Thoracic aorta (tissue), 2 donors: ENCODE measurements at places on chromosomes 1 and 21. TPM values are rescaled to one million over a fixed set of nuclear protein-coding genes. Genes with fewer than 3 reads are reported as not detected.

KRTAP10-12 gene
- not detected for total RNA-seq

VCAM1 gene
- total RNA-seq = 77.6 TPM

PDZK1IP1 gene
- not detected for total RNA-seq

BACE2 gene
- total RNA-seq = 71.9 TPM

C1orf198 gene
- total RNA-seq = 273 TPM

DNM3 gene
- total RNA-seq = 7.5 TPM

- DNase-seq = no peak
Observed at GRCh38 chr1:15056515-15057285, 96.8 kb upstream of the TMEM51 start.

DNA sequence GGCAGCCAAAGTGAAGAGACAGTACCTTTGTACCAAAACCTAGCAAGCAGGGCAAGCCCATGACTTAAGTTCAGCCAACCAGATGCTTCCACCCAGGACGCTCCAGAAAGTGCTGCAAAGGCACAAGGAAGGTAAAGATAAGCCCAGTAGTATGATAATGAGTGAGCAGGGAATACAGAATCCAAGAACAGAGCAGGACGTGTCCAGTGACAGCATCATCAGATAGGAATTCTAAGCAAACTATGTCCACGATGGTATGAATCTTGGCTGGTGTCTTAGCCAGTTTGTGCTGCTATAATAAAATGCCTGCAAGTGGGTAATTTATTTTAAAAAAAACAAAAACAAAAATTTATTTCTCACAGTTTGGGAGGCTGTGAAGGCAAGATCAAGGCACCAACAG, 13.6 kb downstream of the GJA4 start:
- no peak for DNase-seq

DNA sequence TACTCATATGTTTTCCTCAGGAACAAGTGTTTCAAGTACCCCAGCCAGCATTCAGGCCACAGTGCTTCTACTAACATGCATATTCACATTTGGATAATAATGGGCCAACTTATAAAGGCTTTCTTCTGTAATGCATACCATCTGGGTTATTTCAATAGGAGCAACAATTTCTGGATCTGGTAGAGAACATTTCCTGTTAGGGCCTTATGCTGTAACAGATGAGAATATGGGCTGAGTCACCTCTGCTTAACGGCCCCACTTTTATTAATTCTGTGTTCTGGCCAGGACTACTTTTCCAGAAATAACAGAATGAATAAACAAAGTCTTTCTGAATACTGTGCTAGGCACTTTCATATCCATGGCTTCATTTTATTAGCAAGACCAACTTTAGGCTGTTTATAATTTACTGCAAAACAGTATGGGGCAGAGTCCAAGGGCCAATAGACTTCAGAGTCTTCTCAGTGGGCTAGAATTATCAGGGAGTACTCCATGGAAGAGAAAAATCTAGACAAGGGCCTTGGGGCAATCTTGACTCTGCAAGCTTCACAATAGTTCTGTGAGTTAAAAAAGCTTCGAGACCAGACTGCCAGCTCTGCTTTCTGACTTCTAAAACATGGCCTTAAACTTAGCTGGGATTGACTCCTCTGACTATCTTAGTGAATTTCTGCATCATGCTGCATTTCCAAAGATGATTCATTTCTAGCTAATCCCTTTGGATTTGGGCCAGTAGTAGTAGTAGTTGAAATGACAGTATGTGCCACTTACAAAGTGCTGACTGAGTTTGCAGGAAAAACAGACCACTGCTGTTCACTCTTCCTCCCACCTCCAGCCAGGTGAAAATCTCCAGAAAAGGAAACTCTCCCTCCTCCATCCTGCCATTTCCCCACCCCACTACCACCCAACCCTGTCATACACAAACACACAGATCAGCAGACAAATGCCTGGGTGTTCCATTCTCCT, 8.2 kb upstream of the SSX2IP start:
- no peak for DNase-seq

- DNase-seq = no peak
Observed at GRCh38 chr1:180951186-180951745, 38.6 kb downstream of the KIAA1614 start.

DNA sequence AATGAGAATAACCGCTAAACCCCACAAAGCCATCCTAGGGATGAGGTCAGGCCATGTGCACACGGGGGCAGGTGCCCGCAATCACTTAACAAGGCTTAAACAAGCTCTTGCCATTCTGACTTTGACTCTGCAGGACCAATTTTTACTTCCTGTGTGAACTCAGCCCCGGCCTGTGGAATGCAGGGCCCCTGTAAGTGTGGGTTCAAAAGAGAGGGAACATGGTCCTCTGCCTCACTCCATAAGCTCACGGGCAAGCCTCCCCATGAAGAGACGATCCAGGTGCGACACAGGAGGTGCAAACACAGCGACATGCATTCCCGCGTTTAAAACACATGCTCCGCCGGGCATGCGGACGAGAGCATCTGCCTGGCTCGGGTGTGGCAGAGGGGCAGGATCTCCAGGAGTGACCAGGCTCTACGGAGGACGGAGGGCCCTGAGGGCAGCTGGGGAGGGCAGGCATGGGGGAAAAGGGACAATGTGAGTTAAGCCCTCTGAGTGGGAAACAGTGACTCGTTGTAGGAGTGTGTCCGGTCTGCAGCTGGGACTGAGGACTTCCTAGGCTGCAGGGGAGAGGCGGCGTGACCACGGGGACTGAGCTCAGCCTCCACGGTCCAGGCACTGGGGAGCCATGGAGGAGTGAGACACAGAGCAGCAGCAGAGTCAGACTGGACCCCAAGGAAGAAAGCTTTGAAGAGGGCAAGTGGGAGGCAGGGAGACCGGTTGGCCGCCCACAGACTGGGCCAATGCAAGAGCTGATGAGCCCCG, 40.6 kb upstream of the AJAP1 start:
- DNase-seq = no peak

GRCh38 chr1:30936541-30937171, 28.1 kb upstream of the SDC3 start:
- DNase-seq = no peak

DNA sequence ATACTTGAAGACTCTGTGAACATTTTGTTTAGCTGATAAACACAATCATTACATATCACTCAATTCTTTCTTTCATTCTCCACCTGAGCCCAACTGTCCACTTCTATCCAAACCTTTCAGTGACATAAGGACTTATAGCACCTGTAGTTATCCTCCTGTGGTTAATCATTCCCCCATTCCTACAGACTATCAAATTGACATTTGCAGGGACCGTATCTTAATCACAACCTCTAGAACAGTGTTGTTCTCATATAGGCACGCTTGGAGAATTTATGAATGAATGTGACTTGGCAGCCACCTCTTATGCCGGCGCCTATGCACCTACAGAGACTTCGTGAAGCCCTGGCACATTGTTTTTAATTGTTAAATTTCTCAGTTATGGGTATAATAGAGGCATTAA, 83.9 kb upstream of the CXADR start:
- DNase-seq = no peak

DNA sequence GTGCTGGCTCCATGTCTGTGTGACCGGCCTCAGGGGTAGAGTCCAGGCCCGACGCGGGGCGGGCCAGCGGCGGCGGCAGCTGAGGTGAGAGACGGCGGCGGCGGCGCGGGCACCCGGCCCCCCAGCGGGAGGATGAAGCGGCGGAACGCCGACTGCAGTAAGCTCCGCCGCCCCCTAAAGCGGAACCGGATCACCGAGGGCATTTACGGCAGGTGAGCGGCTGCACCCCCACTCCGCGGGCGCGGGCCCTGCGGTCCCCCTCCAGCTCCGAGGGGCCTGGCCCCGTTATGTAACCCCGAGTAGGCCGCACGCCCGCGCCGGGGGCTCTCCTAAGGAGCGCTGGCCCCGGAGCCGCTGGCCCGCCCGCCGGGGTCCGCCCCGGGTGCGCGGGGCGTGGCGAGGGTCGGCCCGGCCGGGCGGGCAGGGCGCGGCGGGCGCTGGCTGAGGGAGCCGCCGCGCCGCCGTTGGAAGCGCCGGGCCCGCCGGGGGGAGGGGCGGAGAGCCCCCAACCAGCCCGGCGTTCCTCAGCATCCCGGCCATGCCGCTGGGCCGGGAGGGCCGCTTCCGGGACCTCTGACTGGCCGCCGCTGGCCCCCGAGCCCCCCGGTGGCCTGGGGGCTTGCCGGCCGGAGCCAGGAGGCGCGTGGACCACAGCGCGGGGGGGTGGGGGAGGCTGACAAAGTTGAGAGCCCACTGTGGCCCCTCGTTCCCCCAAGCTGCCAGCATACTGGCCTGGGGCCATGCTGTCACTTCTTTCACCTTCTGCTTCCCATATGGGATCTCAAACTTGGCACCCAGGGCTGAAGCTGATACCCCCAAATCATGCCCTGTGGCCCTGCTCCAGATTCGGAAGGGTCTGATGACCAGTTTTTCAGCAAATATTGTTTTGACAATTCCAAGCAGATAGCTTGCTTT, 527 bp downstream of the MACO1 start:
- DNase-seq = no peak

DNA sequence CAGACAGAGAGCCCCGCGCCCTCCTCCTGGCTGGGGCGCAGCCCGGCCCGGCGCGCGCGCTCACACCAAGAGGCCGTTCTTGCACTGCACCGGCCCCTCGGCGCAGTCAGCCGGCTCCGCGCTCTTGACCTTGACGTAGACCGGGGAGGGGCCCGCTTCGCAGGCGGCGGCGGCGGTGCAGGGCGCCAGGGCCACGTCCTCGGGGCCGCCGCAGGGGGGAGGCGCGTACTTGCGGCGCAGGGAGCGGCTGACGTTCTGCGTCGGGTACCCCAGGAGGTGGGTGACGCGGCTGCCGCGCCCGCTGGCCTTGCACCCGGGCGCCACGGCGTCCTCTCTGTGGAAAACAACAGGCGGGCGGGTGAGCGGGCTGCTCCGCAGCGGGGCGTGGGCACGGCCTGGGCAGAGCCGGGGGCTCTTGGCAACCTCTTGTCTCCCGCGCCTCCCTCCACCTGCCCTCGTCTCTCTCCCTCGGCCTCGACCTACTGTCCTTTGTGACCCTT, 7.7 kb downstream of the VSIG8 start:
- peak; percentile 41 for DNase-seq

DNA sequence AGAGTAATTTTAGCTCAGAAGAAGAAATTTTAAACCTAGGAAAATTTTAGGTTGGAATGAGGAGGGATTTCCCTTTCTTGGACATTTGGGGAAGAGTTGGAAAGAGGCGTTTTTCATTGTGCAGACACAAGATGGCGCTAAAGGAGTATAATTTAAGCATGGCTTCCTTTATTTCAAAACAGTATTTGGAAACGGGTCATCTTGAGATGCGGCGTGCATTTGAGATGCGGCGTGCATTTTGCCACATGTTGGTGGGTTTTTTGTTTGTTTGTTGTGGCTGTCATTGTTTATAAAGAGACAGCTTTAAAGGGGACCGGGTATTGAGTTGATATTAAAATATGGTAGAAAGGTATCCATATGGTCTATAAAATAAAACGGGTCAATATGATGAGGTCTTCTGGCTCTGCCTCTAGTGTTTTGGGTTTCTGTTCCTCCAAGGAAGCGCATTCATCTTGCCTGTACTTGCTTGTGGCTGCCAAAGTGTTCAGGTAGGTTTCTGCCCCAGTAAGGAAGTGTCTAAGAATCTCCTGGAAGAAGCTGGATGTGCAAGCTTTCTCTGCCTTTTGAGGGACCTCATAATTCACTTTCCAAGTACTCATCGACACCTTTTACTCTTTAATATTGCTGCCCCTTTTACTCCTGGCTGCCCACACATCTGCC, 210.3 kb downstream of the SLC35F3 start:
- DNase-seq = no peak

GRCh38 chr1:154857441-154858215, 12.5 kb downstream of the KCNN3 start:
- no peak for DNase-seq
